ENCODE measurements at places on chromosomes 3 and 15.

DNA sequence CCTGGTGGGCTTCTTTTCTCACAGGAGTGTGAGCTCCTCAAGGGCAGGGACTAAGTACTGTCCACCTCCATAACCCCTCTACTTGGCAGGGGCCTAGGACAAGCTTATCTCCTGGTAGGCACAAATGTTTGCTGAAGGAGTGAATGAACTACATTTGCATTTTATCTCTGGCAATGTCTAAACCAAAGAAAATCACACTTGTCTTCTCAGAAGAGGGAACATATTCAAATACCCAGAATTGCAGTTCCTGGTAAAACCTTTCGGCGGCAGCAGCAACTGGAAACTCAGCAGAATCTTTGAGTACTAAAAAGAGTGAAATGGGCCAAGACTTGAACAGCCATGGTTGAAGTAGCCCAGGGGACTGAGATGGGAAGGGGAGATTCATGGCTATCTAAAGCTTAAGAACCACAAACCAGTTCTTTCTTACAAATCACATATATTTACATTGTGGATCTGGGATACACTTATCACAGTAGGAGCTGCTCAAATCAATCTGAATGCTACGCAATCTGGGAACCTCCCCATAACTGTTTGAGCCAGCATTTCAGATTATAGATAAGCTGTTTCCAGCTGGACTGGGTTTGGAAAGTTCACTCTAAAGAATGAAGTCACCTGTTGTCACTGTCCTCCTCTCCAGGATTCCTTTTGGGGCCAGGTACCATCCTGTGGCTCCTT is 18.7 kb upstream of the PTPN9 start:
- DNase-seq = no peak

- DNase-seq = peak; percentile 69
Measured at GRCh38 chr3:66038726-66039589, at the start of gene MAGI1. TSS of gene MAGI1 (minus strand) at chr3:66038918. CDS start at chr3:66038308, 610 bp downstream.

DNA sequence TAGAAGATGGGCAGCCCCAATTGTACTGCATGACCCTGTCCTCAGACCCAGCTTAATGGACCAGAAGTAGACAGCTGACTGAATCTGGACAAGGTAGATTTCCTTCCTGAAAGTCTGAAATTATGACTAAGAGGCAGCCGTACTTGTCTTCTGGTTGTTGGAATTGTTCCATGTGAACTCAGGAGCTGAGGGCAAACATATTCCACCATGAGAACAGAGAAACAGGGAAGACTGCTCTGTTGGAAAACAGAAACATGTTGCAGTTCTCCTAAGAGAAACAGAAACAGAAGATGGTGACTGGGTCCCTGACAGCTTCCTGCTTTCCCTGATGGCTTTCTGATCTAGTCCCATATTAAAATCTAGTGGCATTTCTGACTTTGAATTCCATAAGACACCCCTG is 24.1 kb downstream of the POPDC2 start:
- no peak for DNase-seq

DNA sequence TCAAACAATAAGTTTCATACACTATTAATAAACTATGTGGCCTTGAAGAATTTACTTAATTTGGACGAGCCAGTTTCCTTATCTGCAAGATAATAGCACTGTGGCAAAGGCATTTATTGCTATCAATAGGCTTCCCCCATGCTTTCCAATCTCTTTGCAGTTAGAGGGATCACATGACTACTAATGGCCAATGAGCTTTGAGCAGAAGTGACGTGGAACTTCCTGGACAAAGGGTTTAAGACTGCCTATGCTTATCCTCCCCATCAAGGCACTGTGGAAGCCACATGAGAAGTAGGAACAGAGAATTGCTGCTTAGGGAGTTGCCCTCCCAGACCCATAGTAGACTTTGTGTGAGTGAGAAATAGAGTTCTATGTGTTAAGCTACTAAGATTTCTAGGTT is 16.7 kb upstream of the ZMAT3 start:
- DNase-seq = no peak

DNA sequence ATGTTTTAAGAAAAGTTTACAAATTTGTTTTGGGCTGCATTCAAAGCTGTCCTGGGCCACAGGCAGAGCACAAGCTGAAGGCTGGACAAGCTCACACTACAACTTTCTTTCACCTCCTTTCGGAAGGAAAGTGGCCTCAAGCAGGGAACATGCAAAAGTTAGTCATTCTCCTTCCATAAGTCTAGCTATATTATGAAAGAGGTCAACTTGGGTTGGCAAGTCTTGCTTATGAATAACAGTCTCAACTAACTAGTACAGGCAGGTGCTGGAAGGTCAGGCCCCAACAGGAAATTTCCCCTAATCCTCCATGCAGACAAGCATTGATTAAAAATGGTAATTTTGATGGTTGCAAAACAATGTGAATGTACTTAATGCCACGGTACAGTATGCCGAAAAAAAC is 69.4 kb downstream of the OSBPL10 start:
- DNase-seq = no peak

- DNase-seq = no peak
Measured at GRCh38 chr3:45715945-45716344, 26.7 kb downstream of the SACM1L start.

DNA sequence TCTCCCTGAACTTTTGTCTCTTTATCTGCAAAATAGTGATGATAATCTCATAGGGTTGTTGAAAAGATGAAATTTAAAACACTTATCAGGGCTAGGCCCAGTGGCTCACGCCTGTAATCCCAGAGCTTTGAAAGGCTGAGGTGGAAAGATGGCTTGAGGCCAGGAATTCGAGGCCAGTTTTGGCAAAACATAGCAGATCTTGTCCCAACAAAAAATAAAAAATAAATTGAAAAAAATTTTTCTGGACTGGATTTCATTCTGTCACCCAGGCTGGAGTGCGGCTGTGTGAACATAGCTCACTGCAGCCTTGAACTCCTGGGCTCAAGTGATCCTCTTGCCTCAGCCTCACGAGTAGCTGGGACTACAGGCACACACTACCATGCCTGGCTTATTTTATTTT is 29.6 kb downstream of the LMLN start:
- no peak for DNase-seq

- DNase-seq = no peak
Measured at GRCh38 chr15:95561463-95561862, 769.0 kb upstream of the NR2F2 start.

DNA sequence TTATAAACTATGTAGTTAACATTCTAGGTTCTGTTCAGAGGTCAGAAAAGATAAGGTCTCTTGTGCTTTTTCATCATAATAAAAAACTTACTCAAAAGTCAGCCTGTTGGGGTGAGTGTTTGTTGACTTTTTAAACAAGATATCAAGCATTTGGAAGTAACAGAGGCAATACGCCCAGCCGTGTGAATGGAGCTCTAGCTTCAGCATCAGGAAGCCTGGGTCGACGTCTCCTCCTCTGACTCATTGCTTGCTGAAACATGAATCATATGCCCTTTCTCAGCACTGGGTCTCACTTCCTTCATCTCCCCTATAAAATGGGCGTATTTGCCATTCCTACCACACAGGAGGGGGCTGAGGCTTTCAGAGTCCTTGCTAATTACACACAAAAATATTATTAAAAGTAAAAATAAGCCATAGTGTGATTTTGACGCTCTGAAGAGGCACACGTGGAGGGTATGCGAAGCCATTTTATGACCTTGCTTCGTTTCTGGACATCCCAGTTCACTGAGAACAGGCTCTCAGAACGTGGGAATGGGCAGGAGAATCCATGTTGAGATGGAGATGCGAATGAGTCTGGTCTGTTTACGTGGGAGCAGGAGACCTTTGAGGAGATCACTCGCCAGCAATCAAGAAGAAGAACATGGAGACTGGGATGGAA is 220.8 kb upstream of the TPRG1 start:
- no peak for DNase-seq

- DNase-seq = no peak
Measured at GRCh38 chr15:35934383-35935049, 388.6 kb upstream of the DPH6 start.
